ENCODE measurements at places on chromosomes 7 and 10. TPM values are rescaled to one million over a fixed set of nuclear protein-coding genes. Genes with fewer than 3 reads are reported as not detected.

DNA sequence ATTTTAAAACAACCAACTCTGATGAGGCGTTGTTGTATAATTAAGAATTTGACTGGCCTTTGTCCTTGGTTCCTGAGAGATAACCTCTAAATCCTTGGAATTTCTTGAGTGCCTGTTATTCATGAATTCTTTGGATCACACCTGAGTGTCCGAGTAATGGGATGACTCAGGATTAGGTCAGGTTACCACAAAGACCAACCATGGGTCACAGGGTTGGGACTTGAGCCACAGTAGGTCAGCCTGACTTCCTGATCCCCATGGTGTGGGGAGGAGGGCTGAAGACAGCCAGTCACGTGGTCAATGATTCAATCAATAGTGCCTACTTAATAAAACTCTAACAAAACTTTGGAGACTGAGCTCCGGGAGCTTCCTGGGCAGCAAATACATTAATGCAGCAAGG, 192.5 kb downstream of the GFRA1 start:
- DNase-seq: no peak

NPTX2 gene
- 2.7 TPM for total RNA-seq

GRCh38 chr7:93651603-93652159, 77.2 kb upstream of the CALCR start:
- no peak for DNase-seq

DNA sequence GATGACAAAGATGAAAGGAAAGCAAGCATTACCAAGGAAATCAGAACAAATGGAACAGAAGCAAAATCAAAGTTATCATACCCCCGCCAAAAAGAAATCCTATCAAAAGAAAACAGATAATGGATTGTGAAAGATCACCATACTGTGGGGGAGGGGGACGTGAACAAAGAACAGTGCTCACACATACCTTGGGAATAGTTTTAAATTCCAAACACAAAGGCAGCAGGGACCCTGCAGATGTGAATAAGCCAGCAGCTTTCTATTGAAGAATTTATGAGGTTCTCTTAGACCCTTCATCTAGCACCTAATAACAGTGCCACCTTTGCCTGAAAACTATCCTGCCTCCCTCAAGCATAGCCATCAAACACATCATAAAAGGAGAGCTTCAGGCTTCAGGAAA, 94.0 kb downstream of the AKR1D1 start:
- no peak for DNase-seq

- DNase-seq: no peak
Observed at GRCh38 chr10:63671317-63671937, 150.2 kb downstream of the REEP3 start.

DNA sequence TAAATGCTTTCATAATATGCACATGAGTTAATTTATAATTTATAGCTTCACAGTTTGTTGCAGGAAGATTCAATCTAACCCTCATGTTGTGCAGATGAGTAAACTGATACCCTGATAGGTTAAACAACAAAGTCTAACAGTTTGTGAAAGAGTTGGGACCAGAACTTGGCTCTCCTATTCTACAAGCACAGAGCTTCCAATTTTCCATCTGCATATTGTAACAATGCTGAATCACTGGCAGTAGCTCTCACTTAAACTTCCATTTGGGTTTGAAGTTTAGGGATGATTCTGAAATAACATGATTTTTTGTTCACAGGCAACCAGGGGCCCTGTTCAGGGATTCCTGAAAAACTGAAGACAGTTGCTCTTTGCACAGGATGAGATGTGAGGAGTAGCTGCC, 179.3 kb downstream of the XPNPEP1 start:
- no peak for DNase-seq

- no peak for DNase-seq
Observed at GRCh38 chr7:134854816-134855215, 75.4 kb downstream of the CALD1 start.

DNA sequence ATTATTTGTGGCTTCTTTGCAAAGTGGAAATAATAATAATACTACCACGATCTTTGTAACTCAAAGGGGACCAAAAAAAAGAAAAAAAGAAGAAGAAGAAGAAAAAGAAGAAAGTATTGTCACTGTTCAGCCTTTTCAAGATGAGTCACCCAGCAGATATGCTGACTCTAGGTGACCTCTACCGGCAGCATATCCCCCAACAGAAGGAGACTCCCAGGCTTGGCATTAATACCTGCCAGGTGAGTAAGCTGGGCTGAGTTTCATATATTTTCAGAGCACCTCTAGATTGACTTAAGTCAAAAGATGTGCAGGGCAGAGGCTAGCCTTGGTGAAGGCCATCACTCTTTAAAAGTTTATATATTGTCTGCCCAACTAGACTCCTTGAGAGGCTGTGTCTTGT, 30.4 kb upstream of the GPR26 start:
- DNase-seq: no peak

- no peak for DNase-seq
Observed at GRCh38 chr10:124837687-124838086, 36.1 kb downstream of the ABRAXAS2 start.

CYP2E1 gene
- total RNA-seq: 4.7 TPM

GRCh38 chr10:63819753-63820329, 298.6 kb downstream of the REEP3 start:
- peak; percentile 70 for DNase-seq

- DNase-seq: no peak
Observed at GRCh38 chr7:51289623-51290303, 26.8 kb downstream of the COBL start.

- DNase-seq: no peak
Observed at GRCh38 chr7:65927489-65928448, 54.2 kb downstream of the GUSB start.

DNA sequence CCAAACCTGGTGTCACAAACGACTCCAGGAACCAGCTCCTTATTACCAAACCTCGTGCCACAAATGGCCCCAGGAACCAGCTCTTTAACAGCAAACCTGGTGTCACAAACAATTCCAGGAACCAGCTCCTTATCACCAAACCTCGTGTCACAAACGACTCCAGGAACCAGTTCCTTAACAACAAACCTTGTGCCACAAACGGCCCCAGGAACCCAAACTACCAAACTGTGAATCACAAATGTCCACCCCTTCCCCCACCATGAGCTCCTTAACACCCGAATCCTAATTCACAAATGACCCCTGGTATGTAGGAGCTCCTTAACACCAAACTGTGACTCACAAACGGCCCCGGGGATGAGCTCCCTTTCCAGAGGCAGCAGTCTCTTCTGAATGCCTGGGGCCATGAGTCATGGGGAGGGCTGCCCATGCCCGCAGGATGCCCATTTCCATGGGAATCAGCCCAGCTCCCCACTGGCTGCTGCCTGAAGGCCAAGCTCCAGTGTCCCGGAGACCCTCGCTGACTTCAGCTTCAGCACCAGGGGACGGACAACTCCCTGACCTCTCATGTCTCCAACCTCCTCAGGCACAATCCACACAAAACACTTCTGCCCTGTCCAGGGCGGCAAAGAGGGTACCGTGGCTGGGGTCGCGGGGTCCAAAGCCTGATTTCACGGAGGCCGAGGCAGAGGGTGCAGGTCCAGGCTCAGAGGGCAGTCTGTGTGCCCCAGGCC, 213.1 kb downstream of the ELFN1 start:
- DNase-seq: no peak

SHOC2 gene
- 75.1 TPM for total RNA-seq

DNA sequence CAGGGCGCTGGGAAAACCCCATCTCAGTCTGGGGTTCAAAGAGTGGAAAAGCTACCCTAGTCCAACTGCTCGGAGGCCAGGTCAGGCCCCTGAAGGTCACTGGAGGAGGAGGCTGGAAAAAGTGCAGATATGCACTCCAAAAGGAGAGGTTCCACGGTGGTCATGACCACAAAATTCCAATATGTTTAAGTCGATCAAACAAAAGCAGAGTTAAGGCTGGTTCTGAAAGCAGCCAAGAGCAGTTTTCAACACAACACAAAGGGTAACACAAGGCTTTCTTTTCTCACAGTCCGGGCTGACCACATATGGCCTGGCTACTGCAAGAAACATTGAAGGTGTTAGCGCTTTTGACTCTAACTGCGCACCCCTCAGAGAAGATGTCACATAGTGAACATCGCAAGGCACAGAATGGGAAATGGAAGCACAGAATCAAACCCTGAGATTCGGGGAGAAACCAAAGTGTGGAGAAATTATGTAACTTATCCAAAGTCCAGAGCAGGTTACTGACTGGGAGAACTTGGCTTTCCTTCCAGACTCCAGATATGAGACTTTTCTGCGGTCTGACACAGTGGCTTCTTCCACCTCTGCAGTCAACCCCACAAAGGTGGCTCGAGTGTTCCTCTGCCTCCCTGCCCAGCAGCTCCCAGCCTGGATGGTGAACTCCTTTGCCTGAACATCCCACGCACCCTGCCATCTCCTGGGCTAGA, 1.3 kb upstream of the GRB10 start:
- DNase-seq: no peak

ADCY1 gene
- total RNA-seq: 1.5 TPM

Measured in mucosa of gallbladder (tissue), 1 donor.